Ovary (tissue), 10 donors: ENCODE measurements at places on chromosomes 1 and 21. TPM values are rescaled to one million over a fixed set of nuclear protein-coding genes. Genes with fewer than 3 reads are reported as not detected.

DNA sequence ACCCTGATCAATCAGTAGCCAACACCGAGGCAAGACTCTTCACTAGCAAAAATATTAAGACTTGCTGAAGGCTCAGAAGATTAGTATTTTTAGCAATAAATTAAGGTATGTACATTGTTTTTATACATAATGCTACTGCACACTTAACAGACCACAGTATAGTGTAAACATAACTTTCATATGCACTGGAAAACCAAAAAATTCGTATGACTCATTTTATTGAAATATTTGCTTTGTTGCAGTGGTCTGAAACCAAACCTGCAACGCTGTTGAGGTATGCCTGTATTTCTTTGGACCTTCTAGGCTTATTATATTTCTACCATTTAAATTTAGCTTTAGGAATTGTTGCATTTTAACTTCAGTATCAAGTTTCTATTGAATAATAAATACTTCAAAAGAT is 65.8 kb upstream of the BCL9 start:
- no peak for DNase-seq
- H3K27me3 ChIP-seq, result no peaks in the 10 kb centered on the region
- no peaks in the 10 kb centered on the region for H3K36me3 ChIP-seq
- no peaks in the 10 kb centered on the region for H3K4me1 ChIP-seq
- no peak overlapping the region for H3K27ac ChIP-seq

DNA sequence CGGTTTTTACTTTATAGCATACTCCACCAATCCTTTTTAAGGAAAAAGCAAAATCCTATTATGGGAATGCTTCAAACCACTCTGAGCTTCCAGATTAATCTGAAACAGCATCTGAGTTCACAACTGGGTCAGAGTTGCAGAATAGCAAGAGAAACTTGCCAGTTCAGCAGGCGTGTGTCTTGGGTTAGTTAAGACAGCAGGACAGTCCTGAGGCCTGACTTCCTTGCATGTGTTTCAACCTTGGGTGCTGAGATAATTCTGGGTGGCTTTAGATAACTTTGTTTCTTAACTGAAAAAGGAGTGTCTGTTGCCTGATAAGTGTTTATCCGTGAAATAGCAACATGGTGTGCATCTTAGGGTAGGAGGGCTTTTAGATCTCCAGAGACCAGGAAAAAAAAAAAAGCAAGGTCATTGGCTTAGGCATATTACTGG is 169.2 kb downstream of the DHRS3 start:
- H3K27me3 ChIP-seq, result no peaks in the 10 kb centered on the region
- peak overlapping the region; percentile 60 for H3K27ac ChIP-seq

GRCh38 chr1:117615474-117615873 is 9.6 kb downstream of the TENT5C start:
- H3K4me3 ChIP-seq, result no peak overlapping the region

DNA sequence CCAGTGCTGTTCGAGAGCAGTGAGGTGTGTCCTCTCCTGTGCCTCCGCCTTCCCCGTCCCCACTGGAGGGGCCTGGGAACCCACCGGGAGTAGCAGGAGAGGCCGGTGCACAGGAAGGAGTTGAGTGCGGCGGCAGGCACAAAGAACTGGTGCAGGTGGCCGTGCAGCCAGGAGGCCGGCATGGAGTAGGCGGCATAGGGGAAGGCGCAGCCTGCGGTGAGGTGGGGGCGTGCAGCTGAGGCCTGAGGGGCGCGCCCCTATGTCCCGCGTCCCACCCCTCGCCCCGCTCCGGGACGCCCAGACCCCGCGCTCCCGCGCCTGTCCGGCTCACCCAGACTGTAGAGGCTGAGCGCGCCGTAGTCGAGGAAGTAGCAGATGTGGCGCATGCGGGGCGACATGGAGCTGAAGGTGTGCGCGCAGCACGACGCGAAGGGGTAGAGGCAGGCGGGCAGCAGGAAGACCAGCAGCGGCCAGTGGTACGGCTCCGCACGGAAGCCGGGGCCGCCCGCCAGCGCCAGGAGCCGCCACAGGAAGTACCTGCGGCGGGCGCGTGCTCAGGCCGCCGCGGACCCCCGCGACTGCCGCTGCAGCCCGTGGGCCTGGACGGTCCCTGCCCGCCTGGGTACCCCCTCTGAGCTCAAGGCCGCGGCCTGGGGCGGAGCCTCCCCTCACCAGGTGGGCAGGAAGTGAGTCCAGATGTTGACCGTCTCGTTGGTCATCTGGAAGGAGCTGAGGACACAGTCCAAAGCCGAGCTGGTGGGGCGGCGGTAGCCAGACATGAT is 2.2 kb downstream of the PAQR6 start:
- H3K27me3 ChIP-seq, result no peaks in the 10 kb centered on the region
- peak overlapping the region; percentile 6 for H3K4me3 ChIP-seq
- H3K36me3 ChIP-seq, result no peaks in the 10 kb centered on the region

GRCh38 chr1:238485057-238485911 is 594.6 kb upstream of the ZP4 start:
- DNase-seq, result peak; percentile 16
- H3K36me3 ChIP-seq, result no peaks in the 10 kb centered on the region
- peak overlapping the region; percentile 42 for H3K4me3 ChIP-seq
- no peaks in the 10 kb centered on the region for H3K4me1 ChIP-seq
- no peak overlapping the region for H3K27ac ChIP-seq
- H3K27me3 ChIP-seq, result no peaks in the 10 kb centered on the region

DNA sequence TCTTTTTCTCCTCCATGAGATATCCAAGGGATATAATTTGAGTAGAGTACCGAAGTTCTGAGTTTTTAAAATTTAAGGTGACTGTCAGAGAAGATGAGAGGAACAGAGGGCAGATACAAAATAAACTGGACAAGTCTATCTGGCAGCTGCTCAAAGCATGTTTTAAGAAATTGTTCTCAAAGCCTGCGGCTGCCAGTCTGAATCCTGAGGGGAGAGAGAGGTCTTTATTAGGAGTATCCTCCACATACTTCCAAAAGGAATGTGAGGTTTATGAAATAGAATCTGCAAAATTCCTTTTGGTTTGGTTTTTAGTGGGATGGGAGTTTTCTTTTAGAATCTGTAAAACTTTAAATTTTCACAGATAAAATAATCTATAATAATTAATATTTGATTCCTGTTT is 41.3 kb downstream of the TTC13 start:
- H3K27me3 ChIP-seq, result no peaks in the 10 kb centered on the region
- no peak overlapping the region for H3K4me3 ChIP-seq
- DNase-seq, result no peak

- H3K4me1 ChIP-seq, result no peaks in the 10 kb centered on the region
- H3K36me3 ChIP-seq, result no peaks in the 10 kb centered on the region
- no peak for DNase-seq
- H3K27me3 ChIP-seq, result no peaks in the 10 kb centered on the region
- H3K27ac ChIP-seq, result no peak overlapping the region
- peak overlapping the region; percentile 0 for H3K4me3 ChIP-seq
These were observed 36.2 kb upstream of the KCNA10 start for GRCh38 chr1:110554871-110555801.

DNA sequence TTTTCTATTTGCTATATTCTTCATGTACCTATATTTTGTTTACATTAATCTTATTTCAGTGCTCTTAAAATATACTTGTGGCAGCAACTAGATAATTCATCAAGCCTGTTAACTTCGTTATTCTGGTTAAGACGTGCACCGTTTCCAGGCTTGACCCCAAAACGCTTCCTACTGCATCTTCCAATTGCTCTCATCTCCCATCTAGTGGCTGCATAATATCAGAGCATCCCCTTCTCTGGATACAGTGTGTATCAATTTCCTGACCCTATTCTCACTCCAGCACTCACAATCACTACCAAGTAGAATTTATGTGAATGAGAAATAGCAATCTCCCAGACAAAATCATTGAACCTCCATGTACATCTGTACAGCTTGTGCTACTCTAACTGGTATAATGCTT is 1280.3 kb upstream of the B3GALT2 start:
- DNase-seq, result no peak
- no peak overlapping the region for H3K4me3 ChIP-seq
- H3K36me3 ChIP-seq, result no peaks in the 10 kb centered on the region
- H3K4me1 ChIP-seq, result no peaks in the 10 kb centered on the region
- H3K27ac ChIP-seq, result no peak overlapping the region
- no peaks in the 10 kb centered on the region for H3K27me3 ChIP-seq

DNA sequence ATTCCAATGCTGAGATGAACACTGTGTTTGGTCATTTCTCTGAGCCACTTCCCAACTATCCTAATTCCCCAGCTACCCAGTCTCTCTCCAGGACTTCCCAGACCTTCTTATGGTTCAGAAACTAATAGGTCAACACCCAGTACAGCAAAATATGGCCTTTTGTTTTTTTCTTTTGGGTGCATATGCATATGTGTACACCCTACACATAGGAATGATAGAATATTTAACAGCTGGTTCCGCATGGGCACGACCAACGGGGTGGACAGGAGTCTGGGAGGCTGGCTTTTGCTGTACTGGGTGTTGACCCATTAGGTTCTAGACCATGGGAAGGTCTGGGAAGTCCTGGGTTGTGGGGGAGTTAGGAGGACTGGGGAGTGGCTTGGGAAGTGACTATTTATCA is 143.9 kb downstream of the MRPS6 start:
- no peak overlapping the region for H3K27ac ChIP-seq
- no peak for DNase-seq
- H3K27me3 ChIP-seq, result no peaks in the 10 kb centered on the region
- peaks cover 6% of the 10 kb centered on the region for H3K4me1 ChIP-seq

DNA sequence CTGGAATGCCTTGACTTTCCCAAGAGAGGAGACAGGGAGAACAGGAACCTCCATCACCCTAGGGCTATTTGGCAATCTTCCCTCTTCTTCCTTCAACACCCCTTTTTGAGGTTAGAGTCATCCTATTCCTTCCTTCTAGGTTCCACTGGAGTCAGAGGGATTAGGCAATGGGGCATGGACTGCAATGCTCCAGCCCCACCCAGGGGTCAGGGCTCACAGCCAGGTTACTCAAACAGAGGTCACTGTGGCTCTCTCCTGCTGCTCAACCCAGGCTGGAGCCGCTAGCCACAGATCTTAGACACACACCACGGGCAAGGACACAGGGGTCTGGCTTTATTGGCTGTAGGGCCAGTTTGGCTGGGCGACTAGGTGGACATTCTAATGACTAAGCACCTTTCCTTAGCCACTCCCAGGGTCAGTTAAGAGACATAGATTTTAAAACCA is 145.5 kb upstream of the NRIP1 start:
- no peaks in the 10 kb centered on the region for H3K27me3 ChIP-seq
- no peak overlapping the region for H3K4me3 ChIP-seq
- no peak for DNase-seq
- H3K27ac ChIP-seq, result no peak overlapping the region
- no peaks in the 10 kb centered on the region for H3K36me3 ChIP-seq

GRCh38 chr1:203271018-203271743 is 34.1 kb upstream of the BTG2 start:
- no peaks in the 10 kb centered on the region for H3K36me3 ChIP-seq
- H3K4me1 ChIP-seq, result peaks cover 5% of the 10 kb centered on the region
- H3K4me3 ChIP-seq, result no peak overlapping the region

- no peak overlapping the region for H3K27ac ChIP-seq
- H3K36me3 ChIP-seq, result no peaks in the 10 kb centered on the region
- H3K27me3 ChIP-seq, result no peaks in the 10 kb centered on the region
- DNase-seq, result no peak
These were observed 86.7 kb upstream of the C1orf174 start for GRCh38 chr1:3986686-3987218.

DNA sequence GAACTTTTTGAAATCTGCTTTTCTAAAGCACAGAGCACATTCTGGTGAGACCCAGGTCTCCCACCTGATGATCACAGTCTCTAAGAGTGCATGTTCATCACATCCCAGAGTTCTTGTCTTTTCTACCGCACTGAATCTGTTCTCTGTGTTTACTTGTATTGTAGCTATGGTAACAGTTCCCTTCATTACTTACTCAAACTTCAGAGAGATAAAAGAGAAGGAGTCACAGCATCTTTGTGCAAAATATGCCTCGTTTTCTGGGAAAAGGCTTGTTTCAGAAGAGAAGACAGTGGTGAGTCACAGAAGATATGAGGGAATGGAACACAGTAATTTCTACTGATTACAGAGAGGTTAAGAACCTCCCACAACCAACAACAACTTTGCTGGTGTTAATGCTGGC is 580.6 kb downstream of the PLA2G4A start:
- peaks cover 1% of the 10 kb centered on the region for H3K4me1 ChIP-seq
- no peaks in the 10 kb centered on the region for H3K27me3 ChIP-seq
- no peak for DNase-seq
- no peak overlapping the region for H3K27ac ChIP-seq
- H3K4me3 ChIP-seq, result no peak overlapping the region

- no peak overlapping the region for H3K27ac ChIP-seq
- no peaks in the 10 kb centered on the region for H3K4me1 ChIP-seq
- no peaks in the 10 kb centered on the region for H3K36me3 ChIP-seq
- no peak for DNase-seq
These were observed 180.5 kb upstream of the B3GALT2 start for GRCh38 chr1:193366764-193367507.

- H3K4me1 ChIP-seq, result peaks cover 14% of the 10 kb centered on the region
- H3K36me3 ChIP-seq, result no peaks in the 10 kb centered on the region
- H3K27me3 ChIP-seq, result no peaks in the 10 kb centered on the region
These were observed 39.4 kb downstream of the TRAPPC10 start for GRCh38 chr21:44051462-44051941.

Gene POU3F1
- polyA plus RNA-seq, result not detected

Gene ITLN1
- 44.1 TPM for polyA plus RNA-seq

Gene ZYG11A
- 0.08 TPM for polyA plus RNA-seq

Gene AMY2A
- polyA plus RNA-seq, result not detected

Gene SELL
- 0.42 TPM for polyA plus RNA-seq

Gene LCE2C
- not detected for polyA plus RNA-seq

Gene TCP10L
- 2.9 TPM for polyA plus RNA-seq

Gene TNFRSF25
- polyA plus RNA-seq, result 1.7 TPM
